ENCODE measurements at places on chromosomes 3 and 15.

- DNase-seq: peak; percentile 92
Observed at GRCh38 chr3:128153156-128154041, at the start of gene EEFSEC. Gene EEFSEC, plus strand, starts transcription at chr3:128153481. Its CDS starts 27 bp downstream, at chr3:128153508.

- DNase-seq: no peak
Observed at GRCh38 chr15:99399061-99399460, 147.8 kb downstream of the LRRC28 start.

DNA sequence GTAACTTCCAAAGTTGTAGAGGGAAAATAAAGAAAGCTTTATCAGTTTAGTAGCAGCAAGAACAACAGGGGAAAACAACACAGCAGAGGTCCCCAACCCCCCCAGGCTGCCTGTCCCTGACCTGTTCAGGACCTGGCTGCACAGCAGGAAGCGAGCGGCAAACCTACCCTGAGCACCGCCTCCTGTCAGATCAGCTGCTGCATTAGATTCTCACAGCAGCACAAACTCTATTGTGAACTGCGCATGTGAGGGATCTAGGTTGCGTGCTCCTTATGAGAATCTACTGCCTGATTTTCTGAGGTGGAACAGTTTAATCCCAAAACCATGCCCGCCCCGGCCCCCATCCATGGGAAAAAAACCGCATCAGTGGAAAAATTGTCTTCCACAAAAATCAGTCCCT lies 40.3 kb downstream of the USP50 start:
- DNase-seq: peak; percentile 62

GRCh38 chr15:57708047-57708446 lies 1.5 kb downstream of the POLR2M start:
- DNase-seq: no peak

GRCh38 chr15:80787316-80787715 lies 8.1 kb downstream of the CEMIP start:
- no peak for DNase-seq

DNA sequence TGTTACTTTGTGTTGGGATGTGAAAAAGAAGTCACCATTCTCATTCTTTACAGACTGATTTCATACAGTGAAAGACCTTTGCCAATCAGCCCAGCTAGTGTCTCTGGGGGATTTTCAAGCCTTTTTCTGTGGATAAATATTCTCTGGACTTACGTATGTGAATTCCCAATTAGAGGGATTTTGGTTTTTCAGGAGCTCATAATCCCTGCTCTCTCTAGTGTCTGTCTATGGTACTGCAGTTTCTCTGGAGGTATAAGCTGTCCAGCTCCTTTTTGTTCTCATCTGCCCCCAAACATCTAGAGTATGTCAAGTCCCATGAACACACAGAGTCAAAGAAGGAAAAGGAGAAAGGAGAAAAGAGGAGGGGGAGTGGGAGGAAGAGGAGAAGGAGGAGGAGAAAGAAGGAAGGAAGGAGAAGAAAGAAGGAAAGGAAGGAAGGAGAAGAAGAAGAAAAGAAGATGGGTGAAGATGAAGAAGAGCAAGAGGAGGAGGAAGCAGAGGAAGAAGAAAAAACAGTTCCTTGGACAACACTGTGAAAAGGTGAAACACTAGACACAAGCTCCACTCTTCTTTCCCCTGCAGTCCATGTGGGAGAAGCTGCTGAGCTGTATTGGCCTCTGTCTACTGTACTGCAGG lies 218.6 kb downstream of the GREM1 start:
- no peak for DNase-seq

- no peak for DNase-seq
Observed at GRCh38 chr3:4814305-4814903, 164.8 kb upstream of the BHLHE40 start.

GRCh38 chr3:57112206-57112605 lies 51.7 kb downstream of the SPATA12 start:
- DNase-seq: no peak

GRCh38 chr3:161649900-161650484 lies 153.4 kb downstream of the OTOL1 start:
- DNase-seq: no peak

DNA sequence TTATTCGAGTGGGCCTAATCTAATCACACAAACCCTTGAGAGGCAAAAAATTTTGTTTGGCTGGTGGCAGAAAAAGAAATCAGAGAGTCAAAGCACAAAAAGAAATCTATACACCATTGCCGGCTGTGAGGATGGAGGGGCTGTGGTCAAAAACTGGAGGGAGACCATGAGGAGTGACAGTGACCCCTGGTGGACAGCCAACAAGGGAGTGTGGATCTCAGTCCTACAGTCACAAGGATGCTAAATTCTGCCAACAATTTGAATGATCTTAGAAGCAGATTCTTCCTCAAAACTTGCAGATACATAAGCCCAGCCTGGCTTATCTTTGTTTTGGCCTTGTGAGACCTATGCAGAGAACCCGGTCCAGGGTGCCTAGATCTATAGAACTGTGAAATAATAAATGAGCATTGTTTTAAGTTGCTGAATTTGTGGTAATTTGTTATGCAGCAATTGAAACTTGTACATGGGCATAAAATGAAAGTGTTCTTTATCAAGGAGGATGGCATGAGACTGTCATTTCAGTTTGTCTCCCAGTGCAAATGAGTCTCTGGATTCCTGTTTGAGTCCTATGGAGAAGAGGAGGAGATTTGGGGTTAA lies 103.0 kb upstream of the ARHGEF26 start:
- DNase-seq: peak; percentile 73

- DNase-seq: no peak
Observed at GRCh38 chr3:166052440-166052839, 215.2 kb upstream of the BCHE start.

- no peak for DNase-seq
Observed at GRCh38 chr15:67480741-67481140, 40.2 kb upstream of the C15orf61 start.

GRCh38 chr3:139427283-139428060 lies 38.0 kb upstream of the COPB2 start:
- no peak for DNase-seq

DNA sequence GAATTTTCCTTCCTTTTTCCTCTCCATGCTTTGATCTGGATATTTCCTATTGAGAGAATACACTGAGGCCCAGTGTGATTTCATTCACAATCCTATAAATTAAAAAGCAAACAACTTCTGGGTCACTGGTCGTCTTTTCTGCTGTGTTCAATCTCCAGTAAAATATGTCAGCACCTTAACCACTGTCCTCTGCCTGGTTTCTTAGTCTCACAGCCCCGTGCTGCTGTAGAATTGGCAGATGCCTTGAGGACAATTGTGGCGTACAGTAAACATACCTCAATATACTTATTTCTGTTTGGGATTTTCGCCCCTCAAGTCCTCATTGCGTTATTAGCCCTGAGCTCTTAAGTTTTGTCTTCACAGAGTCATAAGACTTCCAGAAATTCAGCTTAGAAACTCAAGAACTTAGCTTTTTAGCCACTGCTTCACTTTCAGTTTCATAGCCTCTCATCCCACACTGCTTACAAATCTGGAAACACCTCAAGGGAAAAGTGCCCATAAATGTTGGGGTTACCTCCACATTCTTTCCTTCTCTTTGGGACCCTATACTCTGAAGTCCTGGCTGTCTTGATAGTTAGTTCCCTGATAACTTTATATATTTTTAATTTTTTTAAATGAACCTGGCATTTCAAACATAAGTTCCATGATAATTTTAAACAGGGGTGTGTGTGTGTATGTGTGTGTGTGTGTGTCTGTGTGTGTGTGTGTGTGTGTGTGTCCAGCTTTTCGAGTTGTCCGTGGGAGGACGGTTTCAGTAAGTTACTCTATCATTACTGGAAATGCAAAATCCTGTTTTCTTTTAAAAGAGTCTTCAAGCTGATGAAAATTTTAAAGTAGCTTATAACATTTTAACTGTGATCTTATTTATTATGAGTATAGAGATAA lies 238.4 kb upstream of the CTDSPL start:
- no peak for DNase-seq

DNA sequence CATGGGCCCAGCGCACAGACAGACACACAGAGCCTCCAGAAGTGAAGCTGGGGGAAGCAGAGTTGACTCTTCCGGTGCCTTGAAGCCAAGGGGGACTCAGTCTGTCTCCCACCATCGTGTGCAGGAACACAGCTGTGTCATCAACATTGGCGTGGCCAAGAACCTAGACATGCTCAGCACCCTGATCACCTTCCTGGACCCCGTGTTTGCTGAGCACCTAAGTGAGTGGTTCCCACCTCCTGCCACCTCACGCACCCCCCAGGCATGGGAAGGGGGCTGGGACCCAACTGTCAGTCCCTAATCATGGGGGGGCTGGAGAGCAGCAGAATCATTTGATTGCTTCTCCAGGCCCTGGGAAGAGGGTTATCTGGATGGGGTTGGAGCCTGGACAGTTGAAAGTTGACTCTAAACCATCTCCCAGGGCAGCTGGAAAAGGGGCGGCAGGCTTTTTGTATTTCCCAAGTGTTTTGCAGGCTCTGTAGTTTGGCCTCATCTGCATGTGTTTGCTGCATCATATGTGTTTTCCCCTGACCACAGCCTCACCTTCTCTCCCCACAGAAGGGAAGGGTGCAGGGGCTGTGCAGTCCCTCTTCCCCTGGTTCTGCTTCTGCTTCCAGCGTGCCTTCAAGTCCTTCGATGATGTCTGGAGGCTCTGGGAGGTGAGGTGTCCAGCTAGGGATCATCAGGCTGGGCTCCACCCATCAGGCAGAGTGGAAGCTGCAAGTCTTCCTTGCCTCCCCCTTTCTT lies 12.8 kb downstream of the TBC1D21 start:
- no peak for DNase-seq

GRCh38 chr15:100129677-100130076 lies 212.1 kb downstream of the ADAMTS17 start:
- DNase-seq: no peak

DNA sequence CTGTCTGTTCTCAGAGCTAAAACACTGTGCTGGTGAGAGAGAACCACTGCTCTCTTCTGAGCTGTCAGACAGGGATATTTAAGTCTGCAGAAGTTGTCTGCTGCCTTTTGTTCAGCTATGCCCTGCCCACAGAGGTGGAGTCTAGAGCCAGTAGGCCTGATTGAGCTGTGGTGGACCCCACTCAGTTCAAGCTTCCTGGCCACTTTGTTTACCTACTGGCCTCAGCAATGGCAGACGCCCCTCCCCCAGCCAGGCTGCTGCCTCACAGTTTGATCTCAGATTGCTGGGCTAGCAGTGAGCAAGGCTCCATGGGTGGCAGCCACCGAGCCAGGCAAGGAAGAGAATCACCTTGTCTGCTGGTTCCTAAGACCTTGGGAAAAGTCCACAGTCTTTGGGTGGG lies 21.0 kb upstream of the CACNA1D start:
- DNase-seq: no peak

DNA sequence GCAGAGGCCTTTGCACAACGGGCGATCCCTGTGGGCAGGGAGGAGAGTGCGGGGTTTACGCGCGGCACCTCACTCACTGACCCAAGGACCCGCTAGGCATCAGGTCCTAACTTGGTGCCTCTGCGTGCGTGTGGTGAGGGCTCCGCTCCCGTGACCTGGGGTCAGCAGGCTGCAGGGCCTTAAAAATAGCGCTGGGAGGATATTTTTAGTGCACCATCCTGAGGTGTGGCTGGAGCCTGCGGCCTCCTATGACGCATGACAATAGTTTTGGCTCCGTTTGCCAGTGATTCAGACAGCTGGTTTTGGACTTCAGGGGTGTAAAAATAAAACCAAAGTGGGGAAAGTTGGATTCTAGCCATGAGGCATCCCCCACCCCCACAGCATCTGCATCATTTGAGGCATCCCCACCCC lies 139.0 kb downstream of the FAM43A start:
- DNase-seq: no peak

DNA sequence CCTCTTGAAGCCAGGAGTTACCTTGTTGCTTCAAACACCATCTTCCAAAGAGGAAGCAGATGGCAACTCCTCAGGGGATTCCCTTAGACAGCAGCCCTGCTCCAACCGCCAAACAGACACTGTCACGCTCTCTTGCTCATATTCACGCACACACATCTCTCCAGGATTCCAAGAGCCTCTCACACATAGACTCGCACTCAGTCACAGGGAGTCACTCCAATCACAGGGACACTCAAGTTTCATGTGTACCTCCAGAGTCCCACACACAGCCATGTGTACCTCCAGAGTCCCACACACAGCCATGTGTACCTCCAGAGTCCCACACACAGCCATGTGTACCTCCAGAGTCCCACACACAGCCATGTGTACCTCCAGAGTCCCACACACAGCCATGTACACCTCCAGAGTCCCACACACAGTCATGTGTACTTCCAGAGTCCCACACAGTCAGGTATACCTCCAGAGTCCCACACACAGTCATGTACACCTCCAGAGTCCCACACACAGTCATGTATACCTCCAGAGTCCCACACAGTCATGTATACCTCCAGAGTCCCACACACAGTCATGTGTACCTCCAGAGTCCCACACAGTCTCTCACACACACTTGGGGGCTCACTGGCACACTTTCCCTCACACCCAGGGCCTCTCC lies 6.1 kb downstream of the VWA5B2 start:
- no peak for DNase-seq

- DNase-seq: no peak
Observed at GRCh38 chr3:28022916-28023315, 218.5 kb upstream of the CMC1 start.

DNA sequence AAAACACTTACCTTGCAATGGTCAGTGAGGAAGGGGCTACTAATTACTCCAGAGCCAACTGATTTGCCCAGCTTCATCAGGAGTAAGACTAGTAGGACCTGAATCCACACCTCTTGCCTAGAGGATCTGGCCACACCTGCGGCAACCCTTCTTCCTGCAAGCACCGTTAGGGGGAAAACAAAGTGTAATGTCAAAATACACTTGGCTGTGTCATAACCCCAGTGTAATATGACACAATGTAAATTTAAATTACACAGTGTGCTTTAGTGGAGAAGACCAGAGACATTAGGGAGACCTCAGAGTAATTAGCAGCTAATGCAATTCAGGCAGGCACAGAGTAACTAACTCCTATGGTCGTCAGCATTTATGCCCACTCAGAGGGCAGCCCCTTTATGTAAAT lies 308.5 kb upstream of the ARRDC4 start:
- DNase-seq: no peak

GRCh38 chr3:65277798-65278197 lies 590.0 kb upstream of the ADAMTS9 start:
- DNase-seq: no peak

DNA sequence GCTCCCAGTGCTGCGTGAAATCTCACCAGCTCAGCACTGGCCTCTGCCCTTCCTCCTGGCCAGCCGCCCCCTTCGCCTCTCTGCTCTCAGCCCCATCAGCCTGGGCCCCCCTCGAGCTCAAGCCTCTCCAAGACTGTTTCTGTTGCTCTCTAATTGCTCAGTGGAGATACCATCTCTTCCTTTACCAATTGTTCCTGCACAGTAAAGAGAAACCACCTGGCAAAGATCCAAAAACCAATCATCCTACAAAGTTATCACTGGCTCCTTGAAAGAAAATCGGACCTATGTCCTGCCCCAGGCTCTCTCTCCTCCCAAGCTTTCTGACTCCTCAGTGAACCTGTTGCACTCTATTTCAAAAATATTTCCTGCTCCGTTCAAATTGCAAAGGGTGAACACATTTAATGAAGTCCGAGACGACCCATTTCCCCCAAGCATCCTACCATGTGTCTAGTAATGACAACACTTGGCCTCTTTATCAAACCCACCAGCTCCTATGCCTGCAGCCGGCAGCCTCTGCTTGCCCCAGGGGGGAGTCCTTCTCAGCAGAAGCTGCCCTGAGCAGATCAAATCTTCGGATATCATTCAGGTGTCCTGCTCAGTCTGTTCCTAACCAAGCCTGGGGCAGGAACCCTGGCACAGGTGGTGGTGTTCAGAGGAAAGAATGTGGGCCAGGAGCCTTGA lies 53.7 kb upstream of the FAM174B start:
- DNase-seq: no peak

GRCh38 chr3:130354430-130354829 lies 9.0 kb downstream of the COL6A5 start:
- DNase-seq: no peak

GRCh38 chr3:99542767-99543518 lies 95.5 kb upstream of the COL8A1 start:
- no peak for DNase-seq

Measured in H1 (cell line).